ENCODE measurements at places on chromosomes 6 and 20. TPM values are rescaled to one million over a fixed set of nuclear protein-coding genes. Genes with fewer than 3 reads are reported as not detected.

DNPH1 gene
- total RNA-seq: 66.5 TPM

EDN3 gene
- total RNA-seq: 9.7 TPM

PPP1R14C gene
- not detected for total RNA-seq

GTF2H4 gene
- total RNA-seq: 9.4 TPM

MACROD2 gene
- 12.1 TPM for total RNA-seq

LAMA4 gene
- 305 TPM for total RNA-seq
